ENCODE measurements at places on chromosomes 7 and 10.

DNA sequence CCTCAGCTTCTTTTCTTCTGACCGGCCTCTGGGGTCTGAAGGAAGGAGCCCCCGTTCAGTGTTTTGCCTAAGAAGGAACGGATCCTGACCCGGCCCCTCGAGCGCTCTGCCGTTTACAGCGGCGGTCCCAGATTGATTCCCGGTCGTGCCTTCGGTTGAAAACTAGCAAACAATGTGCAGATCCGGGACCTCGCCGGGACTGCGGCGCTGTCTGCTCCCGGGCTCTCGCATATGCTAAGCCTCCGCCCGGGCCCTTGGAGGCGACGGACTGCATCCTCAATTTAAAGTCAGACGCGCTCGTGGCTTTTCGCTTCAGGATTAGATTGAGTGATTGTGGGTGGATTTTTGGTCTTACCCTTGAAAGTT is 559 bp downstream of the DBF4 start:
- peak; percentile 13 for DNase-seq

DNA sequence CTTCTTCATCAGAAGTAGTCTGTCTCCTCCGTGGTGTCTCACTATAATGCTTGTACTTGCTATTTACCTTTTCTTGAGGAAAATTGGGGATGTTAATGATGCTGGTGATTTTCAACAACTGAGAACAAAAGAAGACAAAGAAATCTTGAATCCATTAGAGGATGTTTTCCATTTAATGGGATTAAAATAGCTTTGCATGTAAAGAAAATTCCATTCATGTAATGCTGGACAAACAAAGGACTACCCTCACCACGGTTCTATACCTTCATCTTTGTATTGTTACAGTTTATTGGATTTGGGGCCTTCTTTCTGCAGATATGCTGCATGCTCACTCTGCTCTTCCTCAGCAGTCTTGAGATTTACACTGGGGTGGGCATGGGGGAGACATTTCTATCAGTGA is 128.4 kb downstream of the WNT2 start:
- DNase-seq: no peak

DNA sequence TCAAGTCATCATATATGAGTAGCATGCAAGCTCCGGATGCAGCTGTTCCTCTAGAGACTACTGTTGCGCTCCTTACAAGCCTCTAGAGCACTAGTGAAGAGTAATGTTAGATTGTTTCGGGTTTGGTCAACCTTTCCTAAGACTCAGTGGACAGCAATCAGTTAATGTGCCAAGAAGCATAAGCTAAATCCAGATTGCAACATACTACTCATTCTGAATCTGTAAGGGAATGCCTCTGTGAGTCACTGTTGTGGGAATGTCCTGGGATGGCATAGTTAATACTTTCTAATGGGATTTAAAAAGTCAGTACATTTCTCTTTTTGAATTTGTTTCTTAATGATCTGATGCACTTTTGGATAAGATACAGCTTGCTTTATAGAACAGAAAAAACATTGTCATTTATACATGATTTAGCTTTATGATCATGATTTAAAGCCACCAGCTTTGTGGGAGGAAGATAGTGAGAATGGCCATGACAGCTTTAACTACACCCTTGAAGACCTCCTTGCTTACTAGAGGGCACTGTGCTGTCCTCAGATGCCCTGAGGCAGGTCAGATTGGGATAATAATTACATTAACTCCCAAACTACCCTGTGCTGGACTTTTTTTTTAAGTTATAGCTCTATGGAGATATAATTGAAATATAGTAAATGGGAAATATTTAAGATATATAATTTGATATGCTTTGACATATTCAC is 138.4 kb downstream of the SDK1 start:
- DNase-seq: no peak

- no peak for DNase-seq
These were observed 172.0 kb downstream of the BAMBI start for GRCh38 chr10:28849309-28849708.

GRCh38 chr10:75540981-75541380 is 109.6 kb downstream of the LRMDA start:
- DNase-seq: no peak

DNA sequence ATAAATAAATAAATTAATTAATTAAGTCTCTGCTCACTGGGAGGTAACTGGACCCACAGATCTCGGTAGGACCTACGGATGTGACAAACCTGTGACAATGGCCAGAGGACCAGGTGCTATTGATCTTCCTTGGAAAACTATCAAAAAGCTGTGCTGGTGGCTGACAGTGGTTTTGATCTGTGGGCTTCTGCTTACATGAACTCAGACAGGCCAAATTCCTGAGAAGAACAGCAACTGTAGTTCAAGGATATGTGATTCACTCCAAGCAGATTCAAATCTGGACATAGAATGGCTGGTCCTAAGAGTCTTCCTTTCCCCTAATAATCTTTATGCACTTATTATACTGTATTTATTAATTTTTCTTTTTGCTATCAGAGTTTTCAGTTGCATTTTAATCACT is 80.0 kb downstream of the ATXN7L1 start:
- DNase-seq: no peak

- no peak for DNase-seq
These were observed 9.2 kb upstream of the GRB10 start for GRCh38 chr7:50791938-50792341.

DNA sequence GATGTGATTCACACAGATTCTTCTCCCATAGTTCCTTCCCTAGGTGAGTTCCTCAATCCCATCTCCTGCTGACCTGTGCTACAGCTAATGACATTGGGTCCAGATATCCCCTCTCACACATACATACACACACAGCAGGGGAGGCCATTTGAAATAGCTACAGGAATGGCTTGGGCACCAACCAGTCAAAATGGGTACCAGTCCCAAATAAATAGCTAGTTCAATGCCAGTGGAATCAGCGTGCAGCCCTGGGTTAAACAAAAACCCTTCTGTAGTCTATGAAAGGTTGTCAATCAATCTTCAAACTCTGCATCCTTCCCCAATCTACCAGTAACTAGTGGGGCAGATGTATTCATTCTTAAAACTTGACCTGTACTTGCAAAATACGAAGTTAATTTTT is 9.3 kb downstream of the PNLIPRP2 start:
- no peak for DNase-seq

GRCh38 chr10:90319188-90319914 is 538.5 kb downstream of the HTR7 start:
- DNase-seq: no peak

DNA sequence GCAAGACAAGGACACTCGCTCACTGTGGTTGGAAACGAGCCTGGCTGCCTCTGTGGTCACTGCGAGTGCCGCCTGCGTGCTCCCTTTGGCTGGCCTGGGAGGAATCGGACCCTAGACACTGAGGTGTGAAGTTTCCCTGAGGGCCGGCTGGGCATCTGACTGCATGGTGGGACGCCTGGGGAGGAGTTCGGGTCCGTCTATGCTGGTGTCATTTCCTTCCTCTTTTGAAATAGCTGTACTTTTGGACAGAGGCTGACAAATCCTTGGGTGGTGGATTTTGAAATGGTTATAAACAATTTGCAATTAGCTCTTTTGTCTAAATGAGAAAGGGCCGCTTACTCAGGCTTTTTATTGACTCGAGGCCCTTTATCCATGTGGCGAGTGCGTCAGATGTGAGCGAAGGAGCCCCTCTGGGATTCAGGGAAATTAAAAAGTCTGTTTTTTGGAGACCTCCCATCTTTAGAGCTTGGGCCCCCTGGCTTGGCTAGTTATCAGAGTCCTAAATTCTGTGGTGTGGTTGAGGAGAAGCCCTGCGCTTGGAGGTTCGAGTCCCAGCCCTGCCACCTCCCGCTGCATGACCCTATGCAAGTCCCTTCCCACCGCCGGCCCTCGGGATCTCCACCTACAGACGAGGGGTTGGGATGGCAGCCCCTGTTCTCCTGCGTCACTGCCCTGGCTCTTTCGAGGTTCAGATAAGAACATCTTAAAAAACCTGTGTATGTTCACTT is 147.1 kb downstream of the RGS10 start:
- DNase-seq: no peak

DNA sequence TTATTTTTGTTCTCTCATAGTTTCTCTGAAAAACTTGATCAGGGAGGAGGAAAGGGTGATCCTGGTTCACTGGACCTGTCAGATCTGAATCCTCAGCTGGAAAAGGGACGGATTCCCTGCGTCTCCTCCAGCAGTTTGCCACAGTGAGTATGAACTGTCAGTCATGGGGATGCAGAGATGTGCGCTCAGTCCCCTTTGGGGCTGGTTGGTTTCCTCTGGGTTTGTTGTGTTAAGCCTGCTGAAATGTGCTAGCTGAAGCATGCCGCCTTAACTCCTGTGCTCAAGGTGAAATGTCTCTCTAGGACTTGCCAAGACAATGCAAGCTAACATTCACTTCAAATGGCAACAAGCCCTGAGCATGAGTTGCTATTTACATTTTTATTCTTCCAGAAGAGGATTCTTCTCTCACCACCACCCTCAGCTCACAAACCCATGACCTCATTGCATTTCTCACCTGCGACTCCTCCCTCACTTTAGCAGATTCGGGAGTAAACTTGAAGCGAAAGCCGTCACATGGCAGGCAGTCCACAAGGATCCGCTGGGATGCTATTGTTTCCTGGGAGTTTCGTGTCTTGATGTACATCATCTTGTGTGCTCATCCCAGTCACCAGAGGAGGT is 192.9 kb upstream of the FZD8 start:
- DNase-seq: no peak

GRCh38 chr7:8177109-8177933 is 84.6 kb downstream of the ICA1 start:
- DNase-seq: no peak
